ENCODE measurements at places on chromosomes 5 and 9.

DNA sequence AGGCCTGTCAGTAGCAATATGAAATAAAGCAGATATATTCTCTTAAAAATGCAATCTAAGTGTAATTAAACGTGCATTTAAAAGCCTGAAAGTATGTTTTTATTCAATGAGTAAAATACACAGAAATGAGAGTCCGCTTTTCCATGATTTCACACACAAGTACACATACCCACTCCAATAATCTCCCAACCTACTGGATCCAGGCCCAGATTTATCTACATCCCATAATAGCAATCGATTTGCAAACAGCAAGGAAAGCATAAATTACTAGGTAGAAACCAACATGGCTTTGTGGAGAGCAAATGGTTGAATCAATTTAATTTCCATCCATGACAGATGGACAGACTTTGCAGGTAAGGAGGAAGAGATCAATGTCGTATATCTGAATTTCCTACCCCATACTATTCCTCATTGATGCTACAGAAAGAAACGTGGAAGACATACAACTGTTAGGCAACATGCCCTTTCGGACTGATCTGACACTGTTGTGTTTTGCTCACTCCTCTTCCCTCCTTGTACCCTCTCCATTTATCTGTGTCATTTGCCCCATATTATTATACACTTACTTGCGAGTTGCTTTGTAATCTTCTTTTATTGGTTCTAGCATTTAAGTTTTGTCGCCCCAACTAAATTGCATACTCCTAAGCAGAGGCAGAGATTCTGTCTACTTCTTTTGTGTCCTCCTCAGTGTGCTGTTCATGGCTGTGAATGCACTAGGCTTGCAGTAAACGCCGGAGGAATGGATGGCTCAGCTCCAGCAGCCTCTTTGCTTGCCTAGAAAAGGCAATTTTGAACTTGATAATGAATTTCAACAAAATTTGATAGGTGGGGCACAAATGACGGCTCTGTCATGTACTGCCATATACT, 133.6 kb downstream of the NFIB start:
- DNase-seq: no peak

DNA sequence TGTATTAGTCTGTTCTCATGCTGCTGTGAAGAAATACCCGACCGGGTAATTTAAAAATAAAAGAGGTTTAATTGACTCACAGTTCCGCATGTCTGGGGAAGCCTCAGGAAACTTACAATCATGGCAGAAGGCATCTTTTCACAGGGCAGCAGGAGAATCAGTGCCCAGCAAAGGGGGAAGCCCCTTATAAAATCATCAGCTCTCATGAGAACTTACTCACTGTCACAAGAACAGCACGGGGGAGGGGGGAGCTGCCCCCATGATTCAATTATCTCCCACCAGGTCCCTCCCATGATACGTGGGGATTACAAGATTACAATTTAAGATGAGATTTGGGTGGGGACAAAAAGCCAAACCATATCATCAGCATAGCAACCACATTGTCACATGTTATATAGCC, 102.5 kb downstream of the GPBP1 start:
- no peak for DNase-seq

DNA sequence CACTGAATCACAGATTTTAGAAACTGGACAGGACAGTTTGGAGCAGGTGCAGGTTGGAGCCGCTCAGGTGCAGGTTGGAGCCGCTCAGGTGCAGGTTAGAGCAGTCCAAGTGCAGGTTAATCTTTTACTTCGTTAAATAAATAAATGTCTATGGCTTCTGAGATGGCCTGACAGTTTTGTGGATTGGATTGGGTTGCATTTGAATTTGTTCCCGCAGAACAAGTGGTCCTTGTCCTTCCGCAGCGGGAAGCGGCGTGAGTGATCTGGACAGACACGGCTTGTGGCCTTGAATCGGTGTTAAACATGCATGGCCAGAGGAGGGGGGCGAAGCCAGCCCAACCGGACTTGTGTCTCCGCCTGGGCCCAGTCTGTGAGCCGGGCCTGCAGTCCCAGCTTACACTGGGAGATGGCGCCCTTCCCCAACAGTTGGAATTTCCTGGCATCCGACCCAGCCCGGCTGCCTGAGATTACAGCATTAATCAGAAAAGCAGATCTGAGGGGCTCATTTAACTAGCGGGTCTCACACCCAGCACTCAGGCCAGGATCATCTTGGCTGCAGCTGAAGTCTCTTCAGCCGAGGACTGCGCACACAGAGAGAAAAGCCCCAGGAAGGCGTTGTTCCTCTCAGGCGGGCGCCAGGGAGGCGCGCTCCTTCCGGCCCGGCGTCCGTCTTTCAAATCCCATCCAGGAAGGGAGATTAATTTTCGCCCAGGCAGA, 1.5 kb upstream of the OLFM1 start:
- DNase-seq: peak; percentile 33

GRCh38 chr9:112132356-112132755, 42.7 kb downstream of the SUSD1 start:
- no peak for DNase-seq

DNA sequence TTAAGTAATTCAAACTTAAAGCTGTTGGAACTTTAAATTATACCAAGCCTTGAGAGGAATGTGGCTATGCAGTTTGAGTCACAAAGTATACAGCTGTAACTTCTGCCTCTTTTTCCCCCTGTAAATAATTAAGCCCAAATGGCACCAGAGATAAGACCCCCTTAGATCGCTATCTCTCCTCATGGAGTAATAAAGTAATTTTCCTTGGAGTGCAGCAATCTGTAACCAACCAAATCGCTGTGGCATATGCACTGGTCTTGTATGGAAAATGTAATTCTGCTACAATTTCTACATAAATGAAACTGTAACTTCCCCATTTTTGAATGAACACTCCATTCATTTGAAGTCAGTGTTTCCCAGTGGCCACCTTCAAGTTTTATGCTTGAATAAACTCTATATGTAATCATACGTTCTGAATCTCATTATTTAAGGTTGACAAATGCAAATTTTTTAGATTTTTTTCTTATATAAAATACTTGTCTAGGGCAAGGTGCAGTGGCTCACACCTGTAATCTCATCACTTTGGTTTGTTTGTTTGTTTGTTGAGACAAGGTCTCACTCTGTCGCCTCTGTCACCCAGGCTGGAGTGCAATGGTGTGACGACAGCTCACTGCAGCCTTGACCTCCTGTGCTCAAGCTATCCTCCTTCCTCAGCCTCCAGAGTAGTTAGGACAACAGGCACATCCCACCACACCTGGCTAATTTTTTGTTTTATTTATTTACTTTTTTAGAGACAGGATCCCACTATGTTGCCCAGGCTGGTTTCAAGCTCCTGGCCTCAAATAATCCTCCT, 12.3 kb downstream of the SUSD1 start:
- DNase-seq: no peak

DNA sequence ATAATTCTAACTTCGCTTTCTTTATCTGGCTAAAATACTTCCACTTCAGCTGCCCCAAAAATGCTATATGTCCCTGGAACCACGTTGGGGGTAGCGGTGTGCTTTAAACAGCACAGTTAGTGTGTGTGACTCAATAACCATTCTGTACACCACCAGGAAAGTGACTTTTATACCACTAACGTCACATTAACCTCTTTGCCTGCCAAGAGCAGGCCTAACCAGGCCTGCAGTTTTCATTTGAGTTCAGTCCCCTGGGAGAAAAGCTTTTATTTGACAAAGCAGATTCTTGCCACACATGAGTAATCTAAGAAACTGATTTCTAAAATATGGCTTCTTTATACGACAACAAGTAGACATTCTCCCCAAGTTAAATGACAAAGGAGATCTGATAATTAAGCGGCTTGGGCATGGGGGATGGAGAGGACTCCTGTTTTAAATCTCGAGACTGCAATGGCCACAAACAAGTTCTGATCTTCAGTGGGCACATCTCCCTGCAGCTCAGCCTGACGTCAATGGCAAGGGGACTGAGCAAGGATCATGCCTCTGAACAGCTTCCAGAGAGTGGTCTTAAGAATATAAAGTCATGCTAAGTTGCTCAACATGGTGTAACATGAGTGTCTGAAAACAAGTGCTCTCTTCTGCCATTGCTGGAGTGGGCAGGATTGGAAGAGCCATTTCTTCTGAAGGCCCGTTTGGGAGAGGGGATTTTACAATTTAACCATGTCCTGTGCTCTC, 91.8 kb downstream of the GLIS3 start:
- DNase-seq: peak; percentile 17

GRCh38 chr5:178460598-178460997, 129.6 kb downstream of the COL23A1 start:
- DNase-seq: no peak

GRCh38 chr5:54774281-54775170, 210.9 kb downstream of the ESM1 start:
- no peak for DNase-seq

DNA sequence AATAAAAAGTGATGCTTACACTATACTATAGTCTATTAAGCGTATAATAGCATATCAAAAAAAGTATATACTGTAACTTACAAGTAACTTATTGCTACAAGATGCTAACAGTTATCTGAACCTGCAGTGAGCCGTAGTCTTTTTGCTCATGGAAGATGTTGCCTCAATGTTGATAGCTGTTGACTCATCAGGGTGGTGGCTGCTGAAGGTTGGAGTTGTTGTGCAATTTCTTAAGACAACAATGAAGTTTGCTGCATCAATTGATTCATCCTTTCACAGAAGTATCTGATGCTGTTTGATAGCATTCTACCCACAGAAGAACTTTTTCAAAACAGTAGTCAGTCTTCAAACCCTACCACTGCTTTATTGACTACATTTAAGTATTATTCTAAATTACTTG, 7.8 kb upstream of the C9orf40 start:
- DNase-seq: no peak

DNA sequence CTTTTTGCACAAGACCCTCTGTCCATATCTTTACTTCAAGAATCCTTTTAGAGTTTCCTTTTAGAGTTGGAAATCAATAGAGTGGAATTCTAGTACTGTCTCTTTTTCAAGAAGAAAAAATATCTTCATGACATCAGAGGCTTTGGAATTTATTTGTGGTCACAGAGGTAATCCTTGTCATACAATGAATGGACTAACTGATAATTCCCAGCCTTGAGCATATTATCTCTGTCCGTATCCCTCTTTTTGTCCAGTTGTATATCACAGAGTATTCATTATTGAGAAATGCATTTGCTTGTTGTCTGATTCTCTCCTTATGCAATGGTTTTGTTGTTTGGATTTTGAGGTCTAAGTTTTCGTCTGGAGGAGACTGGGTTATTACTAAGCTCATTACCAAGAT, 82.0 kb upstream of the HAPLN1 start:
- DNase-seq: no peak

DNA sequence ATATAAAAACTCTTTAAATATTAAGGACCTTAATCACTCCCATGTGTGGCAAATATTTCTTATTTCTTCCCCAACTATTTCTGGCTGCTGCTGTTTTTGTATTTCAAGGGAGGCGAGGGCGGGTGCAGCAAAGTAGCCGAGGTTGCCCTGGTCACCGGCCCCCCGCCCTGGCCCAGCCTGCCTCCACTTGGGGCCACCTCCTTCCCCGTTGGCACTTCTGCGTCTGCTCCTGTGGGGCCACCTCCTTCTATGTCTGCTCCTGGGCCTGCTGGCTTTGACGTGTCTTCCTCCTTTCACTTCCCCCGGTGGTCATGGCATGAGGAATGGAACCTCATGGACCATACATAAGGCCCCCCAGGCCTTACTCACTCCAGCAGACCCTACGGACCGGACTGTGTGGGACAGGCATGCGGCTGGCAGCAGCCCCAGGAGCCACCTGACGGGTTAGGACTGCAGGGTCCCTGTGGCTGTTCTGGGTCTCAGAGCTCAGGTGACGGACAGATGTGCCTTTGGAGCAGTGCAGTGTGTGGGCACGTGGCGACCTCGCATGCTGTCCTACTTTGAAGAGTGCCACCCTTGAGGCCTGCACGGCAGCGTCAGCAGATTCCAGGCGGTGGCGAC, 5.8 kb upstream of the ENTPD8 start:
- no peak for DNase-seq

All from NCI-H2107 (cell line).